NCI-H146 (cell line): ENCODE measurements at places on chromosomes 2 and 18.

DNA sequence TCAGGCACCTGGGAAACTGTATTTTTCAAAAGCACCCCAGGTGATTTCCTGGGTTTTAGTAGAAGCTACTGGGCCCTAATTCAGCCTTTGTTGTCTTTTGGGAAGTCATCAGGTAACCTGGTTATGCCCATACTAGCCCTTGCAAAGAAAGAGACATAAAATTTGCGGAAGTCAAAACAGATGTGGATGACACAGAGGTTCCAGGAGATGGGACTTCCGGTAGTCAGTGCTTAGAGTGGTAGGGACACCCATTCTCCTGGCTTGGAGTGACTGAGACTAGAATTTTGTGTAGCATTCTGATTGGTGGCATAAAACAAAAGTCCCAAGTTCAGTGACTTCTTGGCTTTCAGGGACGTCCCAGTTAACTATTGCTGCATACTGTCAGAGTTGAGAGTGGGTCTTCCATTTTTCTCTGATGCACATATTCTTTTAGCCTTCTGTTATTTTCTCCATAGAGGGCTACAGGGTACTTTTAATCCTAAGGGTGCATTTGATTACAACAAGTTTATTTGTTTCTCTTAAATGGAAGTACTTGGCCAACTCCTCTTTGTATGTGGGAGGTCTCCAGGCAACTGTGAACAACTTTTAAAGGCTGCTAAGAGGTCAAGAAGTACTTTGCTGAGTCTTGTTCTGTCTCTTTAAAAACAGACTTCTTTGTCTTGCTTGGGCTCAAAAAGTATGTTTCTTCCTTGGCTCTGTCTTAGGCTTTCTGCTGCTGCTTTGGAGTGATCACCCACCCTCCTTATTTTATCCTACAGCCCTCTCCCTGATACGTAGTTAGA, 8.8 kb downstream of the NAB1 start:
- DNase-seq: no peak

DNA sequence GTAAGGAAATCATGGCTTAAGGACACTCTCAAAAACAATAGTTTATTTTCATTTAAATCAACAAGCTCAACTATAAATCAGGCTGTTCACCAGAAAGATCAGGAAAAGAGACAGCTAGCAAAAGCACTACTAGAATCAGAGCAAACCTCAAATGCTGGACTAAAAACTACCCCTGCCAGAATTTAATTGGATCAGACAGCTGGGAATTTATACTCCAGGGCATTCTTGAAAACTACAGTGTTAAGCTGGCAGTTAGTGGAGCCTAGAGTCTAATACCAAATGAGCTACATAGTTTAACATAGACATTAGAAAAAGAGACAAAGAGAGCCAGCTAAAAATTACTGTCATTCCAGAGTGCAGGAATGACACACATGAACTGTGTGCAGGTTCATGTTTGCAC, 1016.4 kb upstream of the CRIM1 start:
- DNase-seq: no peak

DNA sequence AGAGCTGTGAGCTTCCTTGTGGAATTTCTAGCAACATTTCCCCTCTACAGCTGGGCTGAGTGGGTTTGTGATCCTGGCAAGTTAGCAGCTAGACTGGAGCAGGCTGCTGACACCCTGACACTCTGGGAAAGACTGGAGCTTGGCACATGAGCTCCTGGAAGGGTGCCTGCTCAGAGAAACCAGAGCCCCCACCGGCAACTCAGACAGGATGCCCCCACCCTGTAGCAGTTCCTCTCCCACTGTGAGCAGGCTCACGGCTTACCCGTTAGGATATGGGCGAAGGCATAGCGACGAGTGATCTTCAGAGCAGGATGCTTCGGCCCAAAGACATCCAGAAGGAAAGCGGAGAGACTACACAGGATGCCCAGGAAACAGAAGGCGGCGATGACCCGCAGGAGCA, 11.2 kb downstream of the TMEM127 start:
- no peak for DNase-seq

DNA sequence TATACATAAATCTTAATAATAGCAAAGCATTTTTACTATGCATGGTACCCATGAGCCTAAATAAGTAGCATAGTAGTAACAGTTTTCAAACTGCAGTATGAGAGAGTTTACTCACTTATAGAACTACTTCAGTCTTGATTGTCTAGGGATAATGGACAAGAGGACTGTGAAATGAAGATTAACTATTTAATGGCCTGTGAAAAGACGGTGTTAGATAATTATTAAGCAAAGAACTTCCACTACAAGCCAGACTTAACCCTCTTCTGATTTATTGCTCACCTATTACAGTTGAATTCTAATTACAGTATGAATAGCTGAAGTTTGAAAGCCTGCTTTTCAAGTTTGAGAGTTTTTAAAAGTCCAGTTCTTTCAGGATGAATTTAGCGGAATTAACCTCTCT, 18.9 kb downstream of the PIK3C3 start:
- no peak for DNase-seq

DNA sequence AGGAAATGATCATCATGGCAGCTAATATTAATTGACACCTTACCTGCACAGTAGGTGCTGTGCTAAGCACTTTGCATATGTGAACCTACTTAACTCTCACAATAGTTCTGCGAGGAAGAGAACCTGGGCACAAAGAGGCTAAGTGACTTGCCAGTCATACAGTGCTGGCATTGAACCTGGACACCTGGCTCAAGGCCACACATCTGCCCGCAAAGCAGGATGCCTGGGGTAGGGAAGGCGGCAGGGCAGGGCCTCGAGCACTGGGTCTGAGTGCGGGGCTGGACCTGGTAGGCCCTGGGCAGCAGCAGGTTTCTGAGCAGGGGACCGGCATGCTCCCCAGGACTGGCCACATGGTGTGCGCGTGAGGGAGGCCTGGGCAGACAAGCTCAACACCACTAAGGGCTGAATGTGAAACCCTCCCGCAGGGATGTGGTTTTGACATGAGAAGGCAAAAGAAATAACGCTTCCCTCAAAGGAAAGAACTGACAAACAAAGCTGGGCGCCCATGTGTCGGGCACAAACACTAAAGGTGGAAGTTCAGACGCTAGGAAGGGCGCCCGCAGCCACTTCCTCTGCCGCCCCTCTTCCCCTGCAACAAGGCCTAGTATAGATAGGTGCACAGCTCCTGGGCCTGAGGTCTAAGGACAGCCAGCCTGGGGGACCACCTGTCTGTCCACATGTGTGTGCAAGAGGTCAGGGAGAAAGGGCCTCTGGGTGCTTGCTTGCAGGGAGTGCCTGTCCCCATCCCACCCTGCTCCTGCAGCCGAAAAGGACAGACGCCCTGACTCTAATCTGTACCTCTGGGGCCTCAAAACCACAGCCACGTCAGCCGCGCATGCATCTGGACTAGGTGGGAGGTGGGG, 92.5 kb downstream of the ZFP36L2 start:
- no peak for DNase-seq

- DNase-seq: no peak
Measured at GRCh38 chr18:31206071-31206470, 43.4 kb upstream of the DSC1 start.

- DNase-seq: no peak
Measured at GRCh38 chr2:143477714-143478443, 348.7 kb downstream of the ARHGAP15 start.

GRCh38 chr2:86026744-86027065, 79.0 kb downstream of the POLR1A start:
- DNase-seq: no peak

DNA sequence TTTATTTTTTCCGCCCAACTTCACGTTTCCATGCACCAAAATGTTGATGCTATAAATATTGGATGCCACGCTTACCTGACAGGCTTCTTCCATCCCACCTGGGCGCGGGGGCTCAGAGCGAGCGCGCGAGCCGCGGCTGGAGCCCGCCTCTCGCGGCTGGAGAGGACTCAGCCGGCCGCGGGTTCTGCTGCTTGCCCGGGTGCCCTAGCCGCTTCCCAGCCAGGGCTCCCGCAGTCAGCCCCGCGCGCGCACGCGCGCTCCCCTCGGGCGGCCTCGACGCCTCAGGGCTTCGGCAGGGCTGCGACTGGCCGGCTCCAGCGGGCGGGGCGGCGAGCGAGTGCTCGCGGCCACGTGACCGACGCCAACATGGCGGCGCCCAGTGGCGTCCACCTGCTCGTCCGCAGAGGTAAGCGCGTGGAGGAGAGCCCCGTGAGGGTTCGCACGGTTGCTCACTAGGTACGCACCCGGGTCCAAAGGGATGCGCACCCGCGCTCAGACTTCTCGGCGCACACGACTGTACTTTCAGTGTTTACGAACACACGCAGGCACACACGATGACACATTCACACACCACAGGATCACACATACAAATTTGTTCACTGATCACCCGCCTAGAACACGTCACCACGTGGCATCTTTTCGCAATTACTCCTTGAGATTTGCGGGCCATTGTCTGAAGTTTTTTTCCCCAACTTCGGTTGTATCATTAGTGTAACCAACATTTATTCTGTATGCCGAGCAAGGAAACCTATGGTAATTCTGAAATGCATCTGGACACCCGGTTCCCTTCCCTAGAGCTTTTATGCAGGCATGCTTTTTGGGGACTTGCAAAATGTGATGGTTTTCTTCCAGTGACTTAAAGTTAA, at the start of gene METAP1D:
METAP1D (plus strand) TSS at position 350 of the 866 bp plus-strand sequence; CDS start at position 367, 17 bp downstream.
- DNase-seq: peak; percentile 91

GRCh38 chr2:6977113-6977741, 60.0 kb downstream of the RNF144A start:
- DNase-seq: no peak

GRCh38 chr2:234843411-234843810, 108.4 kb upstream of the SH3BP4 start:
- DNase-seq: no peak

DNA sequence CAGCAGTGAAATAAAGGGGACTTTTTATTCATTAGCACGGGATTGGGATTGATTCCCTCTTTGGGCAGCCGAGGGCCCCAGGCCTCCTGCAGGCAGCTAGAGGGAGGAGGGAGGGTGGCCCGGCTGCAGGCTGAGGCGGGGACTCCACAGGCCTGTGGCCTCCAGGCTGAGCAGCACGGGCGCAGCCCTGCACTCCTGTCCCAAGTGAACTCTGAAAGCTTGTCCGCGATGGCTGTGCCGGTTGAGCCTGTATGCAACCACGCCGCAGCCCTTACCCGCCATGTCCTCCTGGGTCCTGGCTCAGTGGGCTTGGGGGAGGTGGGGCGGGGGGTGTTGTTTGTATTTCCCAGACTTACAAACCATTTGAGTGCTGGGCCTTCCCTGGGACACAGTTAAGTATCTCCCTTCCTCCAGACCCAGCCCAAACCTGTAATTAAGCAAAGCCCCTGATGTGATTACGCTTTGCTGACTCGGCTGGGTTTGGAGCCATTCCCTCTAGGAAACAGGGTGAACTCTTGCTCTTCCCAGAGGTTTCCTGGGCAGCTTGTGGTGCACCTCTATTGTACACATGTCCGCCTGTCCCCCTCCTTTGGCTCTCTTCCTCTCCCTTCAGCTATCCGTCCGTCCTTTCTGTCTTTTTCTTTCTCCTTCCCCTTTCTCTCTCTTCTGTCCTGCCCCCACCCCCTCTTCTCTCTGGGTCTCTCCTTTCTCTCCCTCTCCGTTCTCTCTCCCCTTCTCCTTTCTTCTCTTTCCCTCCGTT, 5.3 kb downstream of the GLI2 start:
- no peak for DNase-seq

GRCh38 chr2:166892397-166892796, 4.1 kb downstream of the XIRP2 start:
- DNase-seq: no peak

- no peak for DNase-seq
Measured at GRCh38 chr18:61459896-61460648, 126.8 kb downstream of the CDH20 start.

DNA sequence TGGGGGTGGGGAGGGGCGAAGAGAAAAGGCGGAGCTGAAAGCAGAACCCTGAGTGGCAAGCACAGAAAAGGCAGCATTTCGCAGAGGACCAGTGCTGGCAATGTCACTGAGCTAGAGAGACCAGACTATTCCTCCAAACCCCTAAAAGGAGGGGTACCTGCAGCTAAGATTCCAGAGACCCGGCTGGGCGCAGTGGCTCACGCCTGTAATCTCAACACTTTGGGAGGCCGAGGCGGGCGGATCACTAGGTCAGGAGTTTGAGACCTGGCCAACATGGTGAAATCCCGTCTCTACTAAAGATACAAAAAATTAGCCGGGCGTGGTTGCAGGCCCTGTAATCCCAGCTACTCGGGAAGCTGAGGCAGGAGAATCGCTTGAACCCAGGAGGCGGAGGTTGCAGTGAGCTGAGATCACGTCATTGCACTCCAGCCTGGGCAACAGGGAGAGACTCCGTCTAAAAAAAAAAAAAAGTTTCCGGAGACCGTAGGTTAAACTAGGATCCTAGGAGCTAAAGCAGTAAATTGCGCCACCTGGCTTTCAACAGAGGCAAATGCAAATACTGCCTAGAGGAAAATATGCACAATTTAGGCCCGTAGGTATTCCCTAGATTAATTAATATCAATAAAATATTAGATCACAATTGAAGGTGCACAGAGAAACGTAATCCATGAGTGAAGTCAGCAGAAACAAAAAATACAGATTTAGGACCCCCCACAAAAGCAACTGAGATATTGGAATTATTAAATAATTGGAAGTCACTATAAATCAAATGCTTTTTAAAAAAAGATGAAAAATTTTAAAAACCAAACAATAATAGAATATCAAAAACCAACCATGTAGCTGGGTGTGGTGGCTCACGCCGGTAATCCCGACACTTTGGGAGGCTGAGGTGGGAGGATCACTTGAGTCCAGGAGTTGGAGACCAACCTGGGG, 4.9 kb downstream of the UCN start:
- peak; percentile 83 for DNase-seq

DNA sequence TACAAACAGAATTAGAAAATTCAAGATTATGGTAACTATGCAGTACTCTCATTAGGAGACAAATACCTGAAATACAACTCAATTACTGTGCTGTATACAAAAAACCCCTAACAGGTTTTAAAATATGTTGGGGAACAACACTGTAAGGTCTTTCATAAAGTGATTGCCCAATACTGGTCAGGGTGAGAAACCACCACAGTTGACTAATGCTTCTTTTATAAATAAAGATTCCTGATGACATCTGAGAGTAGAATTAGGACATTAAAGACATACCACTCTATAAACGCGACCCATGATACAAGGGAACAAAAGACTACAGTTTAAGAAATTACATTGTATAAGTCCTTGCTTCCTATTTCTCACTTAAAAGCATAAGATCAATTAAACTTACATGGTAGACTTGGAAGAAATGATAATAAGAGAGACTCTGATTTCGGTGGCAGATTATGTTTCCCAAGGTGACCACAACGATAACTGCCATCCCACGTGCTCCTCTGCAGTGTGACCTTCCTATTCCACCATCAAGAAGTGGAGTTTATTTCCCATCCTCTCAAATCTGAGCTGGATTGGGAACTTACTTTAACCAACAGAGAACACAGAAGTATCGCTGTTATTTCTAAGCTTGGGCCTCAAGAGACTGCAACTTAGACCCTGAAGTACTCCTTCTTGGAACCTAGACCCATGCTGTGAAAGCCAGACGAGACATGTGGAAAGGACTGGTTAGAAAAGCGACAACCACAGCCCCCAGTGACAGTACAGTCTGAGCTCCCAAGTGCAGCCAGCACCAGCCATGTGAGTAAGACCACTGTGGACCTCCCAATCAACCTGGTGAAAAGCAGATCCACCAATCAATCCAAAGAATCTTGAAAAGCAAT, 52.3 kb downstream of the ZNF521 start:
- DNase-seq: no peak

GRCh38 chr2:143623231-143623908, 494.2 kb downstream of the ARHGAP15 start:
- no peak for DNase-seq
